ENCODE measurements at places on chromosomes 12 and 14.
A peak's percentile ranks its signal among the peaks of the same experiment; 100 is the strongest.

DNA sequence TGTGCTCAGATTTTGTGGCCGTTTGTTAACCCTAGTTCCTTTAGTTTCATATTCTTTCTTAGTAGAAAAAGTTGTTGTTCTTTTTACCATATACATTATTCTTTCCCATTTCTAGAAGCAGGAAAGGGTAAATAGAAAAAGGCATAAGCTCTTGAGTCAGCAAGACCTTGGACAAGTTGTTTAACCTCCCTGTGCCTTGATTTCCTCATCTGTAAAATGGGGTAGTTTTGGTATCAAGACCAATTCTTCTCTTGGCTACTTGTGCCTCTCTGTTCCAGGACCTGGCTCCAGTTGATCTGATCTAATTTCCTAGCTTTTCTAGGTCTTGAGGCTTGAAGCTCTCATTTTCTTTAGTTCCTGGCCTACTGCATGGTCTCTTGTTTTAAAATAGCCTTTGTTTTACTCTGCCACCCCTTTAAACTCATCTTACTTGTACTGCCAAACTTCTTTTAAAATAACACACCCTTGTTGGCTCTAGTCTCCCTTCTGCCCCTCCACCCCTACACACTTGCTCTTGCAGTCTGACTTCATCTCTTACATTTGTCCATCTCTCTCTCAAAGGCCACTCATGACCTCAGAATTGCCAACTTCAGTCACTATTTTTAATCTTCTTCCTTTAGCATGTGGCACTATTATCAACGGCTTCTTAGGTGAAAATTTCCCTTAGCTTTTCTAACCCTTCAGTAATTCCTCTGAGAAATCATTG, 143.7 kb downstream of the TTLL5 start:
- DNase-seq = no peak

DNA sequence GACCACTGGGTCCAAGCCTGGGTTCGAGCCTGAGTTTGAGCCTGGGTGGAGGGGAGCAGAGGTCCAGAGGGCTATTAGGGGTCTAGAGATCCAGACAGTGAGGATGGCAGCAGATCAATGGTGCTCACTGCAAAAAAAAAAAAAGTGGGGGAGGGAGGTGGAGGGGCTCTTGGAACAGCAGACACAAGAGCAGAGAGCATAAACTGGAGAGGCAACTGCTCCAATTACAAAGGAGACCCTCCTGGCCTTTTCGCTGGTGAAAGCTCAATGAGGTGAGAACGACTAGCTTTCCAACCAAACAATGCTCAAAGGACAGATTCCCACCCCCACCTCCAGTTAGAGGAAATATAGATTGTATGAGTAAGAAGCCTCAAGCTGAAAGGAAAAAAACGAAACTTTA, 124.2 kb upstream of the TSPAN8 start:
- no peak for DNase-seq

- no peak for DNase-seq
These were observed 4.9 kb upstream of the KRT5 start for GRCh38 chr12:52524898-52525591.

GRCh38 chr12:46919666-46920400, 94.0 kb upstream of the SLC38A4 start:
- DNase-seq = no peak

DNA sequence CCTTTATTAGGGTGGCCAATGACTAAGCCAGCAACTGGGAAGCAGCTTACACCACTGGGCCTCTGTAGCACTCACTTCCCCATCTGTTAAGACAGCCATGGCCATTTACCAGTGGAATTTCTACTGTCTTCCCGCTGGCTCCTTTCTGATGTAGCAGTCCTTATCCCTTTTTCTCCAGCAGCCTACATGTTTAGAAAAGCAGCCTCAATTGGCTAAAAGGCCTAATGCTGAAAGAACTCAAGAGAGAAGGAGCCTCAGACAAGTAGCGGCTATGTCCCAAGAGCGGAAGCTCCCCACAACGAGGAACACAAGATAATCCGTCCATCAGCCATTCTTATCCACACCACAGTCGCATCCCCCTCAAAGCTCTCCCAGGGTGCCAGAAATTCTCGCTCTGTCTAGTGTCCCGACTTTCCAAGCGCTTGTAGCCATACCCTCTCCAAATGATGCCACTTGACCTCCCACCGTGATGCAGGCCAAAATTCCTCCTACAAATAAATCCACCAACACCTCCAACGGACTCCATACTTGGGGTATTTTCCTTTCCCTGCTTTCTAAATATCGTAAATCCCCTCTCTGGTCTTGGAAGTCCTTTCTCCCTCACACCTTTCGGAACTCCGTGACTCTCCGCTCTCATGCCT, 624 bp downstream of the M6PR start:
- DNase-seq = no peak

- DNase-seq = no peak
These were observed 66.2 kb upstream of the DNM1L start for GRCh38 chr12:32612658-32613614.

DNA sequence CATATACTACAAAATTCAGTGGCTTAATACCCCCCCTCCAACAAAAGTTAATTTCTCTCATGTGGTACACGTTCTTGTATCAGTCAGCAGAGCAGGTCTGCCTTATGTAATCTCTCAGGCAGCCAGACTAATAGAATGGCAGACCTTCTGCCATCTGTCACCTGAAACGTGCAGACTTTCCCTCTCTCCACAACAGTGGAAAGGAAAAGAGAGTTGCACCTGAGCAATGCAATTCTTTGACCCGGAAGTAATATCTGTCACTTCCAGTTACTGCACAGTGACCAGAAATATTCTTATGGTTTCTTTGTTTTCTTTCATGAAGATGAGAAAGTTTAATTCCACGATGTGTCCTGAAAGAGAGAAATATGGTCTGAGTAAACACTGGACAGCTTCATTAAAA, 14.4 kb downstream of the KERA start:
- no peak for DNase-seq

- peak; percentile 96 for DNase-seq
These were observed at the start of gene GOLGA5 for GRCh38 chr14:92793709-92794546. GOLGA5 (plus strand) TSS chr14:92794305; CDS start chr14:92797438, 3,133 bp downstream.

DNA sequence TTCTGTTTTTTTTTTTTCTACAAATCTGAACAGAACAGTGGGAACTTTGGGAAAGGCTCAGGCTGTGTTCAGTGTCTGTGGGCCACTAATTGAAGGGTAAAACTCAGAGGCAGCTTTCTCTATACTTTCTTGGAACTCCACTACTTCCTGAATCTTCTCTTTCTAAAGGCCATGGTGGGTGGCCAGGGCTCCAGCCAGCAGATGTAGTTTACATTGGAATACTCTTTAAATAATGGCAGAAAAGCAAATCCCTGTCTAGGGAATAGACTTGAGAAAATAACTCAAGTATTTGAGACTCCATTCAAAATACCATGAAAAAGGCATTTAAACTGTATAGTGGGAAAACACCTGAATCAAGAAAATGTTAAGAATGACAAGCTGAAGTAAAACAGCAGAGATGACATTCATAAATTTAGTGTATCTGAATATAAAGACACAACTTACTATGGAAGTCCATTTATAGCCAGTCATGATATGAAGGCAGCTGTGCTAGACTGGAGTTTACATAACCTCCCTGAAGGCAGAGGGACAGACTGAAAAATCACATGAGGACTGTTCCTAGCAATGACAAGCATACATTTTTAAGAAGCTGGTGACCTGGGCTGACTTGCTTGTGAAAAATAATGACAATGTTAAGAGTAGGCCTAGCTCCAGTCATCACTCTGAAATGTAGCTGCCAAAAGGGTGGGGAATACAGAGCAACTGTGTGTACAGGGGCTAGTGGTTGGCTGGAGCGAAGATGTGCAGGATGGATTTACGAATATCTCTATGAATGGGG, 168.6 kb downstream of the STXBP6 start:
- no peak for DNase-seq

GRCh38 chr12:42846782-42847181, 257.2 kb upstream of the PRICKLE1 start:
- no peak for DNase-seq

GRCh38 chr12:85779768-85780167, 56.4 kb downstream of the RASSF9 start:
- no peak for DNase-seq
